ENCODE measurements at places on chromosomes 5 and 9. TPM values are rescaled to one million over a fixed set of nuclear protein-coding genes. Genes with fewer than 3 reads are reported as not detected.

PDLIM7 gene
- 43.1 TPM for total RNA-seq

RNF183 gene
- not detected for total RNA-seq

C5orf58 gene
- total RNA-seq: not detected

FGF10 gene
- total RNA-seq: 4.4 TPM

IL3 gene
- total RNA-seq: not detected

SHOC1 gene
- total RNA-seq: not detected

DNA sequence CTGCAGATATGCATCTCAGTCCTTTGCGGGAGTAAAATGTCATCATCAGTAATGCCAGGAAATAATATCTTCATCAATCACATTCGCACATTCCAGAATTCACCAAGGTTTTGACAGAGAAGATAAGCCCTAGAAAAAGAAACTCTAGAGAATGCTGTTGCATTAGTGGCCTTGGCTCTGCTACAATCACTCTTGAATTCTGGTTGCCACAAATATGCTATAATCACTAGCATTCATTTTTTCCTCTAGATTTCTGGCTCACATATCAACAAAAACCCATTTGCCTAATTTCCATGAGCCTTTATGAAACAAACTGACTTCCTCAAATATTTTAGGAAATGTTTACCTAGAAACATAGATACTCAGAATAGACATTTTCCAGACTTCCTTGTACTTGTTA, 653.4 kb downstream of the ANXA1 start:
- DNase-seq: no peak

DNA sequence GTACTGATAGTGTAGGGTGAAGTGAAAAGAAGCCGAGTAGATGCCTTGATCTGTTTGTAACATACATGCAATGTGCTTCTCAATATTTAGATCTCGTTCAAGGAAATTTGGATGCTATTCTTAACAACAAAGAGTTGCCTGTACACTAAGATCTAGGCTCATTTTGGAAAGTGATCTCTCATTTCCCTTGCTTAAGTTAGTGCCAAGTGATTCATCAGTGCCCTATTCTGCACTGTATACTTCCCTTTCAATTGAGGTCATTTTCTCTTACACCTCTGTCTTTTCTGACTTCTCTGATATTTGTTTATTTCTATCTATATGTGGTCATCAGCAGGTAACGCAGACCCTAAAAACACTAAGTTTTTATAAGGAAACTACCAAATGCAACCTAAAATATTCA, 528.6 kb upstream of the PTPRD start:
- DNase-seq: no peak

DNA sequence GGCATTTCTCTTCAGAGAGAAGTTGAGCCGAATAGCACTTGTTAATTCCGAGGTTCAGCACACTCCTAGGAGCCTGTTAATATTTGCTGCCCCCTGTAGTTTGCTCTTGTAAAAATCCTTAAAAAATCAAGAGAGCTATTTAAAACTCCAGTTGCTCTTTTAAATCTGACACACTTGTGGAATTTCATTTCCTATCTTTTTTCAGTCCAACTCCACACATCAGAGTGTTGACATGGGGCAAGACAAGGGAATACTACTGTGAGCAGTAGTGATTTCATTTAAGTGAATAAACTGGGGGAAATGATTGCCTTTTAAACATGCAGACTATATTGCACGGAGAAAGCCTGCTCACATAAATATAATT, 1096.3 kb upstream of the DMAC1 start:
- no peak for DNase-seq

DNA sequence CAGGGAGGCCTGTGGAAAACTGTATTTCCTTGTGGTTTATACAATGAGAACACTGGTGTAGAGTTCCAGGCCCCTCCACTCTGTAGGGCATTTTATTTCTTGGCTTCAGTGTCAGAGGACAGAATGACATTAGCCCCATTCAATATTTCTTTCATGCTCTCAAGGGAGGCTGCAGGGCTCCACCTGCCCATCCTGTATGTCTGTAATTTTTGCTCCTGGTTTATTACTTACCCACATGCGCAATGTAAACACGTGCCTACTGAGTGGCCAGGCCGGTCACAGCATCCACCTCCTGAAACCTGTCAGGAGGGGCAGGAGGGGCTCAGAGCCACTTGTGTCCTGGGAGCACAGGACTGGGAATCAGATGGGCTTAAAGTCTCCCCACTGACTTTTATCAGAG, 82.4 kb downstream of the GADD45G start:
- no peak for DNase-seq

- no peak for DNase-seq
Measured at GRCh38 chr9:75064307-75065025, 23.5 kb downstream of the NMRK1 start.

DNA sequence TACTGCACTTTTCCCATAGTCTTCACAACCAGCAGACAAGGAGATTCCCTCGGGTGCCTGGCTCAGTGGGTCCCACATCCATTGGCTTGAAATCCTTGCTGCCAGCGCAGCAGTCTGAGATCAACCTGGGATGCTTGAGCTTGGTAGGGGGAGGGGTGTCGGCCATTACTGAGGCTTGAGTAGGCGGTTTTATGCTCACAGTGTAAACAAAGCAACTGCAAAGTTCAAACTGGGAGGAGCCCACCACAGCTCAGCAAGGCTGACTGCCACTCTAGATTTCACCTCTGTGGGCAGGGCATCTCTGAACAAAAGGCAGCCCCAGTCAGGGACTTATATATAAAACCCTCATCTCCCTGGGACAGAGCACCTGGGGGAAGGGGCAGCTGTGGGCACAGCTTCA, 512.3 kb upstream of the MPDZ start:
- DNase-seq: no peak

GRCh38 chr5:117455236-117456233, 880.9 kb upstream of the SEMA6A start:
- DNase-seq: no peak

- DNase-seq: peak; percentile 51
Measured at GRCh38 chr5:66744040-66744439, 147.8 kb downstream of the MAST4 start.

GRCh38 chr5:88888848-88889188, 5.8 kb upstream of the MEF2C start:
- no peak for DNase-seq

- DNase-seq: no peak
Measured at GRCh38 chr5:175741556-175741955, 83.7 kb downstream of the HRH2 start.

DNA sequence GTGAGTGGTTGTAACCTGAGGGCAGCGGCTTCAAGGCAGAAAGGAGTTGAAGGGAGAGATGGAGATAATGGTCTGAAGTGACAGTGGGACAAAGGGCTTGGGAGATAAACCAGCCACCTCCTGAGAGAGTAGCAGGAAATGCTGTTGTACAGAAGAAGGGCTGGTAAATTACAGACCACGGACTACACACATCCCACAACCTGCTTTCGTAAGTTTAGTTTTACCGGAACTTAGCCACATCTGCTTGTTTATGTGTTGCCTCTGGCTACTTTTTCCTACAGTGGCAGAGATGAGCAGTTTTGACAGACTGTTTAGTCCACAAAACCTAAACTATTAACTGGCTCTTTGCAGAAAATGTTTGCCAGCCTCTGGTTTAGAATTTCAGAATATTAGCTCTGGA, 269.5 kb downstream of the ARHGEF28 start:
- no peak for DNase-seq

- DNase-seq: no peak
Measured at GRCh38 chr9:82320566-82320965, 332.0 kb downstream of the SPATA31D1 start.

DNA sequence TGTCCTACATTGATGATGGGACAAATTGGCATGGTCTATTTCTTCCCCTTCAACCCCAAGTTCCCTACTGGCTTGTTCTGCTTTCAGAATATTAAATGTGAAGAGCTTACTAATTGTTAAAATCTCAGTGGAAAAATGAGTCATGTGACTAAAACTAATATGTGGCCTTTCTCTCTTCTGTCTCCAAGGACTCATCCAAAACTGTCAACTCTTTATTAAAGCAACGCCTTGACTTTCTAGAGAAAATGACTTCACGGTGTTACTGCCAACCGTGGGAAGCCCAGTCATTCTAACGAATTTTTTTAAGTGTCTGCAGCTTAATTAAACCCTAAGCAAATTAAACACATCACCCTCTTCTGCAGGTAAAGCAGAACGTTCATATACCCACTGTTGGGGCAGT, 431.6 kb downstream of the DTWD2 start:
- no peak for DNase-seq
